NCI-H1436 treated with DMSO at 0.1 percent for 48 hours (cell line): ENCODE measurements at places on chromosomes 1 and 21.

- no peak for DNase-seq
Measured at GRCh38 chr1:27993241-27993640, 33.5 kb downstream of the XKR8 start.

GRCh38 chr1:59707178-59707791 lies 107.5 kb upstream of the HOOK1 start:
- no peak for DNase-seq

DNA sequence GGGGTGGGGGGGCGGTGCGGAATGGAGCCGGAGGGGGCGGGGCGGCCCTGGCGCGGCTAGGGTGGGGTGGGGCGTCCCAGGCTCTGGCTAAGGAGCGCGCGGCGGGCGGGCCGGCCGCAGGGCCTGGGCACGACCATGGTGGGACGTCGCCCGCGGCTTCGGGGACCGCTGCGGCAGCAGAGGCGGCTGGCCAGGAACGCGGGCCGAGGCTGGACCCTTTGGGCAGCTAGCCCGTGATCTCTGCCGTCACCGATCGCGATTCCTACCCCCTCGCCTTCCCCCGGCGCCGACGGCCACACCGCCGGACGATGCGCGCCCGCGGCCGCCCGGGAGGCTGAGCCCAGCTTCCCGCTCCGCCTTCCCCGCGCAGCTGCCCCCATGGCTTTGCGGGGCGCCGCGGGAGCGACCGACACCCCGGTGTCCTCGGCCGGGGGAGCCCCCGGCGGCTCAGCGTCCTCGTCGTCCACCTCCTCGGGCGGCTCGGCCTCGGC lies at the start of gene MAP3K21:
TSS of gene MAP3K21 (plus strand) at position 74 of the 491 bp plus-strand sequence. CDS start at position 379, 305 bp downstream.
- DNase-seq: no peak

DNA sequence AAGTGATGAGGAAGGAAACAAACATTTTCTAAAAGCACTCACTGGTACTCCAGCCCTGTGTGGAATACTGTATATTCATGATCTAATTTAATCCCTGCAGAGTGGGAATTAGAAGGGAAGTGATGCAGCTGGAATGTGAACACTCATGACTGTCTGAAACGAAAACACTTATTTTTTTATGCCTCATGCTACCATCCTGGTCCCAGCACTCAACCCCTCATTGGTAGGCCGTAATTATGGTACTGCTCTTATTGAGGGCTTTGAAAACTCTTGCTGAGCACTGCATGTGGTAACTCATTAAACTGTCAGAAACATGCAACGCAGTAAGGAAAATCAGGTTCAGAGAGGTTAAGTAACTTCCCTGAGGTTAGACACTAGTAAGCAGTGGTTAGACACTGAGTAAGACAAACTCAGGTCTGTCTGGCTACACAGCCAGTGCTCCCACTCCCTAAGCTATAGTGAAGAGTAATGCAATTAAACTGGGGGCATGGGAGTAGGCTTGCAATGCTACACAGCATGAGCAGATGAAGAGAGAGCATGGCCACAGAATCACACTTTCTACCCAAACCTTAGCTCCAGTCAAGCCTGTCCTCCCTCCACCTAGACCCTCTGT lies 17.3 kb upstream of the TNFSF4 start:
- no peak for DNase-seq

DNA sequence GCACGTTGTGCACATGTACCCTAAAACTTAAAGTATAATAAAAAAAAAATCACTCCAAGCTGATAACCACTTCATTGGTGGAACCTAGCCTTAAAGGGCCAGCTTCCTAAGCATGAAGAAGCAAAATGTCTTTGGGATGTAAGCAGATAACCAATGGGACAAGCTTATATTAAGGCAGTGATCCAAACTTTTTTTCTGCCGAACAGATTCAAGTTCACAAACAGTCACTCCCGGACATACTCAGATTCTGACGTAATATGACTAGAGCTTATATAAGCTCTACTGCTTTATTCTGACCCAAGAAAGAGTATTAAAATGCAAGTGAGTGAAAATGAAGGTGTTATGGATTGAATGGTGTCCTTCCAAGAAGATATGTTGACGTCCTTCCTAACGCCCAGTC lies 44.9 kb upstream of the HIVEP3 start:
- DNase-seq: no peak

DNA sequence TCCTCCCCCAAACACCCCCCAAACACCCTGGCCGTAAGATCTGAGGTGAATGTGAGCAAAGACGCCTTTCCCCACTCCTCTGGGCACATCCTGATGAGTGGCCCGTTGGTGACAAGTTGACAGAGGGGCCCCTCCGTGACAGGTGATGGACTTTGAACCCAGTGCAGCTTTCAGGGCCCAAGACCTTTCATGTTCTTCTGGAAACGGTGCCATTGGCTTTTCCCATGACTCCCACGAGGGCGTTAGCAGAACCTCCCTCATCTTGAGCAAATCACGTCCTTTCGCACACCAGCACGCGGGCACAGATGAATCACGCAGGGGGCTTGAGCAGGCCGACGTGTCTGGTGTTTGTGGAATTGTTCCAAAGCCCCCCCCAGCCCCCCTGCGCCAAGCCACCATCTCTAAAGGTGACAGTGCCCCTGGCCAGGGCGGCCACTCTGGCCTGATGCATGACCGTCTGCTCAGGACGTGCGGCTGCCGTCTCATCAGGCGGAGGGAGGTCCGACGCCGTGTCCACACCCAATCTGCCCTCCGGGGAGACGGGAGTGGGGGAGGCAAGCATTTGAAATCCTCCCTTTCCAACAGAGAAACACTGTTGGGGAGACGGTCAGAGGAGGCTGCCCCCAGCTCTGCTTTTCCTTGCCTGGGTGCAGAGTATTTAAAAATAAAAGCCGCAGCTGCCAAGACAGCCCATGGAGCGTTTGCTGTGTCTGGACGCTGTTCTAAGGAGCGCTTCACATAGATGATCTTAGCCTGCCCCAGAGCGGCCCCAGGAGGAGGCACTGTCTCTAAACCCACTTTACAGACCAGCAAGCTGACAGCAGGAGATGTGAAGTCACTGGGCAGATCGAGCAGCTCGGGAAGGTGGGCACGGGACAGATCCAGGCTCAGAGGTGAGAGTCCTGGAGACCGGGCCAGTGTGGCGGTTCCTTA lies 98.3 kb upstream of the ARHGEF16 start:
- DNase-seq: no peak

DNA sequence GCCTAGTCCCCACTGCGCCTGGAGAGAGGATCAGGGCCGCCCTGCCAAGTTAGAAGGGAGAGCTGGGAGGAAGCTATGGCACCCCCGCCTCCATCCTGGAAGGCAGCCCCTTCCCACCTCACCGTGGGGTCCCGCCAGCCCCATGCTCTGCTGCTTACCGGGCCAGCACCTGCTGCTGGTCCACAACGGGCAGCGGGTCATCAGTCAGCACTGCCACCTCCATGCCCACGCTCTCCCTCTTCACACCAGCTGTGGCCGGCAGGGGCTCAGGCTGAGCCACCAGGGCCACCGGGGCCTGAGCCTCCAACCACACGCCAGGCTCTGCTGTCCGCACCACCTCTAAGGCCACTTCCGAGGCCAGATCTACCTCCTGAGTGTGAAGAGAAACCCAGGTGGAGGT lies 23.5 kb upstream of the DDOST start:
- DNase-seq: no peak

GRCh38 chr1:60763741-60764140 lies 318.6 kb upstream of the NFIA start:
- no peak for DNase-seq

DNA sequence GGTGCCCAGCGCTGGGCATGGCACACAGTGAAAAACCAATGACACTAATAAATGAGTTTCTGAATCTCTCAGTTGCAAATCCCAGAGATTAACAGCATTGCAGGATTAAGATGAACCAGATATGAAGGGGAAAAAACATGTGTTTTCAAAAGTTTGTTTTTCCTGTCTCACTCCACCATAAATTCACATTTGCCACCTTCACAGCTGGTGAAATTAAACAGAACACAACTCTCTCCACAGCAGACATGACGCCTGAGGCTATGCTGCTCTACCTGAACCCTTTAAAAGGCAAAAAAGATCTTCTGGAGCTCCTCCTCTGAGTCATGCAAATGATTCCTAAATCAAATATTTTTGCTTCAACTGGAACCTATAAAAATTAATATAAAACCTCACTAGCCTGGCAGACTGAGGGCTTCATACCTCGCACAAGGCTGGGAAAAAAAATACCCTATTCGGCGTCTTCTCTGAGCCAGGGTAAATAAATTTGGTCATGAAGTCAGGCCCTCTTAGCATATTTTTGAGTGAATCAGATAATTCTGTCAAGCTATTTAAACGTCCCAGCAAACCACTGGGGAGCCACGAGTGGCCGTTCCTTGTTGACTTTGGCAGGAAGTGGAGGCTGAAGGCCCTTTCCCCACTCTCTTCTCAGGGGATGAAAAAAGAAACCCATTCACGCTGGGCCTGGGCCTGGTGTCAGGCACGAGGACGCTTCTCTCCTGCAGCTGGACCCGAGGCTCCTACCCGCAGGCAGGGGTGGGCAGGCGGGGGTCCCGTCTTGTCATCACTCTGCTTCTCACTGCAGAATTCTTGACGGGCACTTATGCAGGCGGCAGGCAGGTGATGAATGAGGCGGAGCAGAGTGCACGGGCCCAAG lies 53.0 kb downstream of the DMRTB1 start:
- DNase-seq: no peak

- no peak for DNase-seq
Measured at GRCh38 chr1:64545118-64545843, 75.4 kb downstream of the CACHD1 start.

DNA sequence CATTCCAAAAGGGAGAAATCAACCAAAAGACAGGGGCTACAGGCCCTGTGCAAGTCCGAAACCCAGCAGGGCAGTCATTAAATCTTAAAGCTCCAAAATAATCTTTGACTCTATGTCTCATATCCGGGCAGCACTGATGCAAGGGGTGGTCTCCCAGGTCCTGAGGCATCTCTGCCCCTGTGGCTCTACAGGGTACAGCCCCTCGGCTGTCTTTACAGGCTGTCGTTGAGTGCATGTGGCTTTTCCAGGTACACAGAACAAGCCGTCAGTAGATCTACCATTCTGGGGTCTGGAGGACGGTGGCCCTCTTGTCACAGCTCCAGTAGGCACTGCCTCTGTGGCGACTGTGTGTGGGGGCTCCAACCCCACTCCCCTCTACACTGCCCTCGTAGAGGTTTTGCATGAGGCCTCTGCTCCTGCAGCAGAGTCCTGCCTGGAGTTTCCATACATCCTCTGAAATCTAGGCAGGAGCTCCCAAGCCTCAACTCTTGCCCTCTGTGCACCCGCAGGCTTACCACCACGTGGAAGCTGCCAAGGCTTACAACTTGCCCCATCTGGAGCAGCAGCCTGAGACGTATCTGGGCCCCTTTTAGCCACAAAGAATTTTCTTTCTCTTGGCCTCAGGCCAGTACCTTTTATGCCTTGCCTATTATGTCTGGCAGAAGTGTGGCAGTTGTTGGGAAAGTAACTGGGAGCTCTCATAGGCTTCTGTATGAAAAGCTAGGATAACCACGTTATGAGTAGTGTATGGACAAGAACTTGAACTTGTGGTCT lies 52.5 kb downstream of the POU2F1 start:
- no peak for DNase-seq

DNA sequence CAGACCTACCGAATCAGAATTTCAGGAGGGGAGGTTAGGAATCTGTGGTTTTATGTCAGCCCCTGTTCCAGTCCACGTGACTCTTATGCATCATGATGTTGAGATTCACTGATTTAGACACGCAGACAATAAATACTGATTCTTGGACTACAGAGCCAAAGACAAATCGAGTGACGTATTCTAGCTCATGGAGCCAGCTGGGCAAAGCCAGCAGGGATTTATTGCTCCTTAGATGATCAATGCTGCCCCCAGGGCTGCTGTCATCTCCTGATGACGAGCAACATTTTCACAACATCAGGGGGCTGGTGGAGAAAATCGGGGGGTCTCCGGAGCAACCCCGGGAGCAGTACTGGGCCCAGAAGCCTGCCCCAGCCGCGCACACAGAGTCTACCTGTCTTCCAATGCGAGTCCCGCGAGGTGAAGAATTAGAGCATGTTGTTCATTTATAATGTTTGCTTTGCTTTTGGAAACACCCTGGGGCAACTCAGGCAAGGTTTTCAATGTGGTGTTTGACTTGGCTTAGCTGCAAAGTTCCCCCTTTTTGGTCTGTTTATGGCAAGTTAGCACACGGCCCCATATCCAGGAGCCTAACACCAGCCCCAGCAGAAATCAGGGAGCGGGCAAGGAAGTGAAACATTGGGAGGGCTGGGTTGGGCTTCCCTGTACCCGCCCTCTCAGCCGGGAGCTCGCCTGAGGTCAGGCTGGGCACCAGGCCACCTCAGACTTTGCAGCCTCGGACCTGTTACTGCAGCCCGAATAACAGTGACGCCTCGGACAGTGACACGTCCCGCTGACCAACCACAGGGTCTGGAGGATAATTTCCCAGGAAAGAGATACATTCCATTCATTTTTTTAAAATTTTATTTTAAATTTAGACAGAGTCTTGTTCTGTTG lies 19.9 kb upstream of the CLDN14 start:
- no peak for DNase-seq
